PC-3 (cell line): ENCODE measurements at places on chromosomes 13 and 19. TPM values are rescaled to one million over a fixed set of nuclear protein-coding genes. Genes with fewer than 3 reads are reported as not detected.

GRK1 gene
- total RNA-seq = not detected in 2 replicates

- no peak overlapping the region for H3K4me3 ChIP-seq
- peaks cover 68% of the 10 kb centered on the region for H3K36me3 ChIP-seq
- no peaks in the 10 kb centered on the region for H3K4me1 ChIP-seq
- no peak for DNase-seq
- no peaks in the 10 kb centered on the region for H3K27me3 ChIP-seq
Measured at GRCh38 chr19:5588441-5588840, 20.7 kb upstream of the TINCR start.

FGF9 gene
- total RNA-seq = not detected in 2 replicates

DNA sequence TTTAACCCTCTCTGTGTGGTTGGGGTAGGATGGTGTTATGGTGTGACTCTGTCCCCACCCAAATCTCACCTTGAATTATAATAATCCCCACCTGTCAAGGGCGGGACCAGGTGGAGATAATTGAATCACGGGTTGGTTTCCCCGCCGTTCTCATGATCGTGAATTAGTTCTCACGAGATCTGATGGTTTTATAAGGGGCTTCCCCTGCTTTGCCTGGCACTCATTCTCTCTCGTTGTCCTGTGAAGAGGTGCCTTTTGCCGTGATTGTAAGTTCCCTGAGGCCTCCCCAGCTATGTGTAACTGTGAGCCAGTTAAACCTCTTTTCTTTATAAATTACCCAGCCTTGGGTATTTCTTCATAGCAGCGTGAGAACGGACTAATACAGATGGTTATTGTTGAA, 68.8 kb downstream of the ARHGEF7 start:
- H3K36me3 ChIP-seq = no peaks in the 10 kb centered on the region
- no peaks in the 10 kb centered on the region for H3K27me3 ChIP-seq
- H3K27ac ChIP-seq = no peak overlapping the region
- H3K4me1 ChIP-seq = peaks cover 11% of the 10 kb centered on the region; the same call in 1 of the 2 replicates
- no peak overlapping the region for H3K4me3 ChIP-seq

DNA sequence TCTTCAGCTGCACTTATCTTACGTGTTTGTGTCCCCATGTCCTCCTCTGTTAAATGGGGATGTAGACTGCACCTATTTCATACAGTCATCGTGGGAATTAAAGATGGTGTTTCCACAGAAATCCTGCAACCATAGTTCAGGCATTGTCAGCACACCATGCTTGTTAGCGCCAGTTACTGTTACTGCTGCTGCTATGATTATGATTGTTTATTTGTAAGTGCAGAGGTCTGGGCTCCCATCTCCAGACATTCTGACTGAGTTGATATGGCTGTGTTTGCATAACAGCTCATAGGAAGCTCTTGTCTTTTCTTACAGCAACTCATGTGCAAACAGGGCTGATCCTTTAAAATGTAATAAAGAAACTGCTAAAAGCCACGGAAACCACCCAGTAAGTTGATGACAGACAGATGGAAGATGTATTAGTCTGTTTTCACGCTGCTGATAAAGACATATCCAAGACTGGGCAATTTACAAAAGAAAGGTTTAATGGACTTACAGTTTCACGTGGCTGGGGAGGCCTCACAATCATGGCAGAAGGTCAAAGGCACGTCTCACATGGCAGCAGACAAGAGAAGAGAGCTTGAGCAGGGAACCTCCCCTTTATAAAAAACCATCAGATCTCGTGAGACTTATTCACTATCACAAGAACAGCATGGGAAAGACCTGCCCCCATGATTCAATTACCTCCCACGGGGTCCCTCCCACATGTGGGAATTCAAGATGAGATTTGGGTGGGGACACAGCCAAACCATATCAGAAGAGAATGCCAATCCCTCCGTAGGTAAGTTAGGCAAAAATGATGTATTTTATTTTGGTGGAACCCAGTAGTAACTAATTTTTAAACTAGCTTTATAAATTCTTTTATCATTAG, 1.6 kb downstream of the ZSCAN5A start:
- H3K27ac ChIP-seq = no peak overlapping the region
- H3K4me3 ChIP-seq = peak overlapping the region; percentile 72; the same call in 1 of the 2 replicates
- peaks cover 11% of the 10 kb centered on the region for H3K4me1 ChIP-seq
- H3K27me3 ChIP-seq = no peaks in the 10 kb centered on the region
- peaks cover 5% of the 10 kb centered on the region for H3K36me3 ChIP-seq
- DNase-seq = no peak

OXGR1 gene
- total RNA-seq = not detected in 2 replicates

ZNF430 gene
- 9.7 and 9.8 TPM in 2 replicates for total RNA-seq

- DNase-seq = no peak
- no peaks in the 10 kb centered on the region for H3K27me3 ChIP-seq
Measured at GRCh38 chr13:43835701-43836100, 43.8 kb downstream of the CCDC122 start.

- H3K4me3 ChIP-seq = no peak overlapping the region
- H3K4me1 ChIP-seq = peaks cover 11% of the 10 kb centered on the region; the same call in 1 of the 2 replicates
- no peaks in the 10 kb centered on the region for H3K36me3 ChIP-seq
- H3K27me3 ChIP-seq = peaks cover 28% of the 10 kb centered on the region
- DNase-seq = no peak
- H3K27ac ChIP-seq = no peak overlapping the region
Measured at GRCh38 chr13:28474491-28475134, 20.3 kb downstream of the FLT1 start.

CBY2 gene
- total RNA-seq = not detected in 2 replicates

MUC16 gene
- total RNA-seq = 0.15 and 0.52 TPM in 2 replicates

- no peak overlapping the region for H3K27ac ChIP-seq
- no peaks in the 10 kb centered on the region for H3K27me3 ChIP-seq
- no peaks in the 10 kb centered on the region for H3K36me3 ChIP-seq
- no peak for DNase-seq
Measured at GRCh38 chr13:30039511-30039911, 189.1 kb upstream of the UBL3 start.

PTPRS gene
- total RNA-seq = 106 and 134 TPM in 2 replicates

PROZ gene
- total RNA-seq = not detected in 2 replicates

DNA sequence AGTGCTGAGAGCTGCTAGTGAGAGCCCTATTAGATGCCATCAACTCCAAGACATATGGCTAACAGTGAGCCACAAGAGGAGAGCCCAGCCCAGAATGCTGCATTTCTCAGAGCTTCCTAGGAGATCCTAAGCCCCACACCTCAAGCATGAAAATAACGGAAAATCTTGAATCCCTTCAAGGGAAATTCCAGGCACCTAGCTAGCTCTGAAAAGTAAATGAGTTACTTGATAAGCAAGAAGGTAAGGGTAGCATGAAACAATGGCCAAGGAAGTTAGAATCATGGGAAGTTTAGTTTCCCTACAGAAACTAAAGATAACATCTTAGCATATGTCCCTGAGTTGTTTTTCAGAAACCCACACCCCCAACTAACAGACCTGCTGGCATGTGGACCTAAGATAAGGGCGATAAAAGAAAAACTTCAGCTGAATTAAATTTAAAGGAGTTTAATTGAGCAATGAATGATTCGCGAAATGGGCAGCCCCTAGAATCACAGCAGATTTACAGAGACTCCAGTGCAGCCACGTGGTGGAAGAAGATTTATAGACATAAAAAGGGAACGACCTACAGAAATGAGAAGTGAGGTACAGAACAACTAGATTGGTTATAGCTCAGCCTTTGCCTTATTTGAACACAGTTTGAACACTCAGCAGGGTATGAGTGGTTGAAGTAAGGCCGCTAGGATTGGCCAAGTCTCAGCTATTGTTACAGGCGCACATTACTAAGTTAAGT, 301.3 kb upstream of the DACH1 start:
- no peaks in the 10 kb centered on the region for H3K36me3 ChIP-seq
- no peak overlapping the region for H3K4me3 ChIP-seq

GRCh38 chr19:50850738-50851137, 4.0 kb upstream of the KLK3 start:
- H3K4me1 ChIP-seq = no peaks in the 10 kb centered on the region
- H3K4me3 ChIP-seq = no peak overlapping the region
- H3K27ac ChIP-seq = no peak overlapping the region
- H3K36me3 ChIP-seq = no peaks in the 10 kb centered on the region

S1PR4 gene
- 0.26 and 1.3 TPM in 2 replicates for total RNA-seq

ZNF582 gene
- total RNA-seq = not detected in 2 replicates

- H3K4me3 ChIP-seq = no peak overlapping the region
- no peak overlapping the region for H3K27ac ChIP-seq
- peaks cover 33% of the 10 kb centered on the region for H3K4me1 ChIP-seq
- DNase-seq = no peak
Measured at GRCh38 chr19:2547721-2548120, 71.8 kb downstream of the GADD45B start.

DNA sequence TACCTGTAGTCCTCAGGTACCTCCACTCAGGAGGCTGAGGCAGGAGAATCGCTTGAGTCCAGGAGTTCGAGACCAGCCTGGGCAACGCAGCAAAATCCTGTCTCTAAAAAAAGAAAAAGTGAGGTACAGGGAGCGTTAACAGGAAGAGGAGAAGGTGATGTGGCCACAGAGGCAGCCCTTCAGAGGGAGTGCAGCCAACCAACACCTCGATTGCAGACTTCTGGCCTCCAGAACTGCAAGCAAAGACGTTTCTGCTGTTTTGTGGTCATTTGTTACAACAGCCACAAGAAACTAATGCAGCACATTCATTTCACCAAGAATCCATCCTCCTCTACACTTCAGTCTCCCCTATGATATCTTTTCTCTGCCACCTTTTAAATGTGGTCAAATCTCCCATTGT, 145.2 kb downstream of the USP12 start:
- DNase-seq = no peak
- no peak overlapping the region for H3K4me3 ChIP-seq
- peaks cover 49% of the 10 kb centered on the region for H3K4me1 ChIP-seq
- no peaks in the 10 kb centered on the region for H3K36me3 ChIP-seq

DNA sequence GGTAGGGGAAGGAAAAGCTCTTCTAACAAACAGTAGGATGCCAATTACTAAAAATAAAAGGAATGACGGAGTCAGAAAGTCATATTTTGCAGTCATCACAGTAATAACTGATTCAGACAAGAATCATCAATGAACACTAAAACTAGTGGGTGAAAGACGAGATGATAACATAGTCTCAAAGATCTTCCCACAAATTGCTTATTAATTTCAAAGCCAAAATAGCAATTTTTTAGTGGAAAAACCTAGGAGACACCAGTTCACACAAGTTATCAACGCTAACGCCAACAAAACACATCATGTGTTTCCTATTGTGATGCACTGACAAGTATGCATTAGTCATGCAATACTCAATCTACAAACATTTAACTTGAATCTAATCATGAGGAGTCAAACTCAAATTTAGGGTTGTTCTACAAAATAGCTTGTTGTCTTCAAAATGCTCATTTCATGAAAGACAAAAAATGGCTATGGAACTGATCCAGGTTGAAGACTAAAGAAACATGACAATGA, 18.6 kb downstream of the ZNF233 start:
- no peaks in the 10 kb centered on the region for H3K36me3 ChIP-seq
- no peak overlapping the region for H3K4me3 ChIP-seq
- H3K27me3 ChIP-seq = no peaks in the 10 kb centered on the region
- peak; percentile 50 for DNase-seq

GRCh38 chr13:34914416-34914815, 27.7 kb upstream of the NBEA start:
- no peaks in the 10 kb centered on the region for H3K27me3 ChIP-seq
- H3K36me3 ChIP-seq = no peaks in the 10 kb centered on the region
- no peaks in the 10 kb centered on the region for H3K4me1 ChIP-seq
- no peak overlapping the region for H3K27ac ChIP-seq
- no peak overlapping the region for H3K4me3 ChIP-seq
- no peak for DNase-seq

DNA sequence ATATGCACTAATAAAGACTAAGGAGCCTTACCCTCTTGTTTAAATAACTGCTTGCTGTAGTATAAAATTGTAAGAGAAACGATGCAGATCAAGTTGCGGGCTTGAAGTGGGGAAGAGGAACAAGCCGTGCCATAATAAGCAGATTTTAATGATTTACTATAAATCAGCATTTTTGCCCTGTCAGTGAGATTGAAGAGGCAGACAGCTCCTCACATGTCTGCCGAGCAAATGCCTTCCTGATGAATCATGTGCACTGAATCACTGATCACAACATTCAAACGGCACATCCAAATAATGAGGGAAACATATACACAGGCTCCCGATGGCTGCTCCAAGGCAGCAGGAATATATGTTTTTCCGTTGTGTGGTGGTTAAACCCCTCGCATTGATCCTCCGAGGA, 282.9 kb downstream of the TSHZ3 start:
- H3K4me3 ChIP-seq = no peak overlapping the region
- H3K36me3 ChIP-seq = no peaks in the 10 kb centered on the region
- no peaks in the 10 kb centered on the region for H3K4me1 ChIP-seq

DNA sequence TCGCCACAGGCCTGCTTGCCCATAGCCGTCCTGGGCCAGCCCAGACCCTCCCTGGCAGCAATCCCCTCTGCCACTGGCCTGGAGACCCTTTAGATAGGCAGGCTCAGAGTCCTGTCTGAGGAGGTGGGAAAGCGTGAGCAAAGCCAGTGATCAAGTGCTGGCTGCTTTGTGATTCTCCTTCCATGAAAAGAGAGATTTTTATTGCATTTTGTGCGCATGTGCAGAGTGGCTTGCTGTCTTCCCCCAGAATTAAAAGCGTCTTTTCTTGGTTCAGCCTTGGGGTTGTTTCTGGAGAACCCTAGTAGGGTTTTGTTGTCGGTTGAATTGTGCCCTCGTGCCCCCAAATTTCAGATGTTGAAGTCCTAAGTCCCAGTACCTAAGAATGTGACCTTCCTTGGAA, 44.9 kb upstream of the DCT start:
- no peak overlapping the region for H3K27ac ChIP-seq
- no peaks in the 10 kb centered on the region for H3K36me3 ChIP-seq
- no peaks in the 10 kb centered on the region for H3K4me1 ChIP-seq
- no peak overlapping the region for H3K4me3 ChIP-seq
- DNase-seq = no peak
- no peaks in the 10 kb centered on the region for H3K27me3 ChIP-seq

IL11 gene
- 7.5 and 10.7 TPM in 2 replicates for total RNA-seq

- H3K4me3 ChIP-seq = peak overlapping the region; percentile 45; the same call in 1 of the 2 replicates
- H3K4me1 ChIP-seq = peaks cover 13% of the 10 kb centered on the region; the same call in 1 of the 2 replicates
- peak; percentile 77 for DNase-seq
- H3K36me3 ChIP-seq = no peaks in the 10 kb centered on the region
- H3K27ac ChIP-seq = peak overlapping the region; percentile 72
- H3K27me3 ChIP-seq = no peaks in the 10 kb centered on the region
Measured at GRCh38 chr13:112711528-112712265, 21.9 kb downstream of the ATP11A start.

PSG6 gene
- not detected in 2 replicates for total RNA-seq

GRCh38 chr13:24827799-24828198, 63.8 kb downstream of the RNF17 start:
- no peak overlapping the region for H3K4me3 ChIP-seq
- no peak for DNase-seq
- no peaks in the 10 kb centered on the region for H3K4me1 ChIP-seq
- peaks cover 80% of the 10 kb centered on the region for H3K27me3 ChIP-seq
- H3K27ac ChIP-seq = no peak overlapping the region
- H3K36me3 ChIP-seq = no peaks in the 10 kb centered on the region

ZNF723 gene
- total RNA-seq = not detected in 2 replicates

GRCh38 chr13:51539887-51540286, 44.4 kb upstream of the WDFY2 start:
- no peak overlapping the region for H3K27ac ChIP-seq
- H3K36me3 ChIP-seq = no peaks in the 10 kb centered on the region
- no peak overlapping the region for H3K4me3 ChIP-seq

CD33 gene
- total RNA-seq = 2.2 and 6.0 TPM in 2 replicates
